CD4-positive, alpha-beta memory T cell (primary cell): ENCODE measurements at places on chromosomes 5 and 9.

- DNase-seq, result peak; percentile 8
These were observed 72.3 kb upstream of the ANXA1 start for GRCh38 chr9:73079326-73079725.

DNA sequence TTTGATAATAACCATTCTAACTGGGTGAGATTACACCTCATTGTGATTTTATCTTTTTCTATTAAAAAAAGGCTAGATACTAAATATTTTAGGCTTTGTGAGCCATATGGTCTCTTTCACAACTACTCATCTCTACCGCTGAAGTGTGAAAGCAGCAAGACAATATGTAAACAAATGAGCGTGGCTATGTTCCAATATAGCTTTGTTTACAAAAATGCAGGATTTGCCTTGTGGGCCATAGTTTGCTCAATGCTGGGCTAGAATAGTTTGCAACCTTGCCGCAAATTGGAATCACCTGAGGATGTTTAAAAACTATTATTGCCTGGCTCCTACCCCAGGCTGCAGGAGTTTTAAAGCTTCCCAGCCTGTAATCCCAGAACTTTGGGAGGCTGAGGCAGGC is 10.2 kb upstream of the GPR150 start:
- DNase-seq, result no peak

DNA sequence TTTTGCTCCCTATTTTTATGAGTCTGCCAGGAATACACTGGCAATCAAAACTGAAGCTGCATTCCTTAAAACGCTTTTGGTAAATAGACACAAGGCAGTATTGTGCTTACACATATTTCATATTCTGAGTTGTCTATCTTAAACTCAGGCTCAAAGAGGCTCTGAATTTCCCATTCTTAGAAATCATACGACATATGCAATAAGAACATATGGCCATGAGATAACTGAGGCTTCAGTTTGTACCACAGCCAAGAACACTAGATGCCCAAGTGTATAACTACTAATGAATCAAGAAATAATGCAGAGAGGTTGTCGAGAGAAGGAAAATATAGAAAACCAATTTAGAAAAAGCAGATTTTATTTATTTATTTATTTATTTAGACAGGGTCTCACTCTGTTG is 357.4 kb downstream of the NDUFS4 start:
- no peak for DNase-seq

DNA sequence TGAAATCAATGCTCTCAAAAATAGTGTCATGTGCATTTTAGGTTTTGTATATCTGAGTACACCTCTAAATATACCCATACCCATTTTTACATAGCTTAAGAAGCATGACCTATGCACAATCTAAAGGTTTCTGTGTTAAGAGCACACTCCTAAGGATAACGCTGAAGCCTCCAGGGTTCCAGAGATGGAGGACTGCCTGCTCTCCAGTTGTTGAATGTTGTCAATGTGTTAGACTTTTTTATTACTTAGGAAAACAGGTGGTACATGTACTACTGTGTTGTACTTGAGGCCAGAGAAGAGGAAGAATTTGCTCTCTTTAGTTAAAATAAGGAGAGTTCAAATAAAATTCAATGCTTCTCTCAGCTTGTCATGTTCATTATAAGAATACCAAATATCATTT is 141.2 kb downstream of the EMB start:
- no peak for DNase-seq
